ENCODE measurements at places on chromosomes 3 and 15. TPM values are rescaled to one million over a fixed set of nuclear protein-coding genes. Genes with fewer than 3 reads are reported as not detected.

Gene CHRD
- not detected for total RNA-seq

Gene GPR149
- not detected for total RNA-seq

Gene SLC2A2
- not detected for total RNA-seq

Gene TMCO5A
- 0.35 TPM for total RNA-seq

Gene LRIG1
- total RNA-seq: not detected

Gene FBXL22
- 0.17 TPM for total RNA-seq

Gene IL1RAP
- total RNA-seq: 13.3 TPM

Gene GSK3B
- total RNA-seq: 62.0 TPM

Gene SLC28A1
- total RNA-seq: 0.70 TPM

Gene CEP97
- 20.6 TPM for total RNA-seq

Gene ANKUB1
- not detected for total RNA-seq

Gene FBLN2
- 1.8 TPM for total RNA-seq

Gene ARHGEF26
- total RNA-seq: 10.0 TPM

Gene HES1
- total RNA-seq: 97.8 TPM

Gene GOLGA8S
- total RNA-seq: 0.09 TPM

Gene P2RY12
- not detected for total RNA-seq

Gene PLCL2
- total RNA-seq: 4.6 TPM

Gene EXD1
- total RNA-seq: 0.70 TPM

Gene C3orf22
- total RNA-seq: not detected

Gene CLDN11
- total RNA-seq: 1.9 TPM

Gene PLA2G4F
- 1.2 TPM for total RNA-seq

Gene TPRG1
- total RNA-seq: 1.9 TPM

Gene PLSCR5
- total RNA-seq: not detected

Gene KNG1
- not detected for total RNA-seq

Gene DPPA4
- total RNA-seq: not detected

Gene LEKR1
- 3.2 TPM for total RNA-seq

Gene GASK1A
- not detected for total RNA-seq

Gene ZNF592
- 27.5 TPM for total RNA-seq

Gene UMPS
- total RNA-seq: 35.6 TPM

Gene ADAMTSL3
- 3.2 TPM for total RNA-seq

Gene HCLS1
- total RNA-seq: 2.6 TPM

Gene LAMB2
- 230 TPM for total RNA-seq

Gene THRB
- 11.2 TPM for total RNA-seq

Gene A4GNT
- total RNA-seq: not detected
